Activated CD8-positive, alpha-beta memory T cell treated with anti-CD3 and anti-CD28 coated beads for 48 hours (primary cell): ENCODE measurements at places on chromosomes 2 and 18.

DNA sequence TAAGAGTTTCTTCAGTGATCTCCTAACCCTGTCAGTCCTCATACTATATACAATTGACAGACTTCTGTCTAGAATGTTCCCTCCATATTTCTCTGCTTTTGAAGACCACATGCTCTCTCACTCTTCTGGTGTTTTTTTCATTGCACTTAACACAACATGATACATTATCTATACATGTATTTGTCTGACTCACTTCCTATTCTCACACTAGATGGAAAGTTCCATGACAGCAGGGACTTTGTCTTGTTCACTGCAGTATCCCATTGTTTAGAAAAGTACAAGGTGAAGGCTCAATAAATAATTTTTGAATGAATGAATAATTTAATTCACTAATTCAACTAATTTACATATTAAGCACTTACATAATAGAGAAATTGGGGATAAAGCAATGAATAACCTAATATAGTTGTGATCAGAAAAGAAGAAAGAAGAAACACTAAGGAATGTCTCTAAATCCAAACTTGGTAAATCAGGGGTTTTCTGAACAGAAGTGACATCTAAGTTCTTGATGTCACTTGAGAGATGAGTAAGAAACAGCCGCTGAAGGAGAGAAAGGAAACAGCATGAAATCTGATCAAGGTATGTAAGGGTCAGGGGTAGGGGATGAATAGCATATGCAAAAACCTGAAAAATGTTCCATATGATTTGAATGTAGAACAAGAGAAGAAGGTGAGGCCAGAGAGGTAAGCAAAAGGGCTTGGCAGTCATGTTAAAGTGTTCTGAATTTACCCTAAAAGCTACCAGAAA, 42.4 kb downstream of the MBD2 start:
- DNase-seq = no peak

DNA sequence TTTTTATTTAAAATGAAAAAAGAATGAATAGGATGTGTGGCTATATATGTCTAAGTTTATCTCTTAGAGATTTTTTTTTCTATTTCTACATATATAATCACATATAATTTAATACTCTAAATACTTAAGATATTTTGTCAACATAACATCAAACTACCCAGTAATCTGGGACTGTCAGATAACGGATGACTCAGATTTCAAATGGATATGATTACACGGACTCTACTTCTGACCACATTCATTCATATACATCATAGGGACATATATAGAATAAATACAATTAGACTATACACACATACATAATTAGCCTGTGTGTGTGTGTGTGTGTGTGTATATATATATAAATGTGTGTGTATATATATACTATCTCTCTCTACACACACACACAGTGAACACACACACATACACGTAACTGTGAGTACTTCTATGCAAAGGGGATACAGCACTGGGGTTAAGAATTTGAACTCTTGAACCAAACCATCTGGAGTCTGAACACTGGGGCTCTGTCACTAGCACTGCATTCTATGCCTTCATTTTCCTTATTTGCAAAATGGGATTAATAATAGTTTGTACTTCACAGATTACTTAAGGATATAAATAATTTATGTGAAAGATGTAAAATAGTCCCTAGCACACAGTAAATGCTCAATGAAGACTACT, 59.5 kb downstream of the CHN1 start:
- no peak for DNase-seq

- no peak for DNase-seq
Measured at GRCh38 chr2:120360307-120360855, 14.4 kb downstream of the INHBB start.

DNA sequence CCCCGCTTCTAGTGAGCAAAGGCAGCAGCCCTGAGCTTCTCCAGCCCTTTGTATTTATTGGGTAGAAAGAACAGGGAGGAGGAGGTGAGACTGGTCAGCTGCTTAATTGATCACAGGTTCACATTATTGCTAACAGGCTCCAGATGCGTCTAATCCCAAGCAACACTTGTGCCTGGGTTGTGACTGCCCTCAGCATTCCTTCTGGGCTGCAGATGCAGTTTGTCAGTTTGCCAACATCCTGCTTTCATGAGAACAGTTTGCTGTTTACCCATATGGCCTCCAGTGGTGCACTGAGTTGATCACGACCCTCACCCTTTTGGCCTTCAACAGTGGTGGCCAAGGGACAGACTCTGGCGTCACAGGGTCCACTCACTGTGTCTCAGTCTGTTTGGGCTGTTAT, 159.5 kb upstream of the ZNF516 start:
- no peak for DNase-seq

GRCh38 chr2:9378433-9379390, 44.6 kb downstream of the ITGB1BP1 start:
- DNase-seq = no peak

- DNase-seq = no peak
Measured at GRCh38 chr2:144914622-144915318, 394.9 kb upstream of the ZEB2 start.
